ENCODE measurements at places on chromosomes 13 and 19. TPM values are rescaled to one million over a fixed set of nuclear protein-coding genes. Genes with fewer than 3 reads are reported as not detected.

Gene LRRC63
- 1.2 TPM for total RNA-seq

Gene RNF113B
- not detected for total RNA-seq

Gene GNG8
- 3.8 TPM for total RNA-seq

Gene FPR1
- total RNA-seq: 3.6 TPM

Gene FXYD7
- not detected for total RNA-seq

Gene GNA15
- total RNA-seq: 58.5 TPM

Gene SLC17A7
- total RNA-seq: under 0.01 TPM

Gene FOXA3
- 0.05 TPM for total RNA-seq

DNA sequence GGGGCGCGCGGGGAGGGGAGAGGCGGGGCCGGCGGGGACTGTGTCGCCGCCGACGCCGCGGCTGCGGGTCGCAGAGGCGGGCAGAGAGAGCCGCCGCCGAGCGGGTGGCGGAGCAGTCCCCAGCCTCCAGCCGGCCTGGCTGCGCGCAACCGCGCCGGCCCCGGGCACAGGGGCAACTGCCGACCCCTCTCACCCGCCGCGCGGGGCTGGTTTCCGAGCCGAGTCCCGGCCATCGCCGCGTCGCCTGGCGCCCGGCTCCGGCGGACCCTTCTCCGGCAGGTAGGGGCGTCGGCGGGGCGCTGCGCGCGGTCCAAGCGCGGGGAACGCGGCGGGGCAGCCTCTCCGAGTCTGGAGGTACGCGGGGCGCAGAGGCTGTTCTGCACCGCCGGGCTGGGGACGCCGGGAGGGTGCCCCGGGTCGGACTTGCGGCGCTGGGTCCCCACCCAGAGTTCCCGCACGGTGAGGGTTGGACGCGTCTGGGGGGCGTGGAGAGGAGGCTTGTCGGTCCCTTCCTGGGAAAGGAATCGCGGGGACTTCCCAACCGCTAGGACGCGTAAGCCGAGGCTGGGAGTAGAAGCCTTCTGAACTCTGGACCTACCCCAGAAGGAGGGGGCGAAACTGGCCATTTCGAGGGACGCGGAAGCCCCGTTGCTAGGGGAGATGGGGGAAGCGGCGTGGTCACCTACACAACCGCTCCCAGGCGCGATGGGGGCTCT, 133.6 kb upstream of the MYO16 start:
- no peak overlapping the region for H3K4me3 ChIP-seq
- no peak for DNase-seq
- no peaks in the 10 kb centered on the region for H3K4me1 ChIP-seq
- no peaks in the 10 kb centered on the region for H3K36me3 ChIP-seq
- H3K27me3 ChIP-seq: peaks cover 46% of the 10 kb centered on the region
- H3K27ac ChIP-seq: no peak overlapping the region

DNA sequence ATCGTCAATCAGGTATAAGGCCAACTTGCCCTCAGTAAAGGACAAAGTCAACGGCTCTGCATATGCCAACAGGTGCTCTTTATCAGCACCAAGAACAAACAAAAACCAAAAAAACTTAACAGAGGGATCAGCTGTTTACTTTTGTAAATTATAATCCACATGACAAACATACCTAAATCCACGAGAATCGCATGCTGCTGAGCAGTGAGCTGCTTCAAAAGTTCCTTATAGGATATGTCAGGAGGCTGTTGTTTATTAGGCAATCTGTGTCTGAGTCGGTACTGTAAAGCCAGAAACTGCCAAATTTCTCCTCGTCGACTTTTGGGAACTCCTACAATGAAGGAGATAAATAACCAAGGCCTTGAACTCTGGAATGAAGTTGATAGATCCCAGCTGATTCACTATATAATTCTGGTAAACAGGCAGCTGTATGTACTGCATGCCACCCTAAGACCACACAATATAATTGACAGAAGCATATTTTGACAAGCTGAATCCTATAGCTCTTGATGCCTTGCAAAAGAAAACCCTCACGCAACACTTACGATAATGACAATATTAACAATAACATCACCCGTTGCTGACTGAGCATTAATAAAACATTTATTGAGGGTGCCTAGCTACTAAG, 179.8 kb downstream of the TBC1D4 start:
- no peaks in the 10 kb centered on the region for H3K27me3 ChIP-seq
- H3K4me1 ChIP-seq: peaks cover 2% of the 10 kb centered on the region
- H3K36me3 ChIP-seq: peaks cover 3% of the 10 kb centered on the region
- no peak for DNase-seq
- H3K4me3 ChIP-seq: no peak overlapping the region

DNA sequence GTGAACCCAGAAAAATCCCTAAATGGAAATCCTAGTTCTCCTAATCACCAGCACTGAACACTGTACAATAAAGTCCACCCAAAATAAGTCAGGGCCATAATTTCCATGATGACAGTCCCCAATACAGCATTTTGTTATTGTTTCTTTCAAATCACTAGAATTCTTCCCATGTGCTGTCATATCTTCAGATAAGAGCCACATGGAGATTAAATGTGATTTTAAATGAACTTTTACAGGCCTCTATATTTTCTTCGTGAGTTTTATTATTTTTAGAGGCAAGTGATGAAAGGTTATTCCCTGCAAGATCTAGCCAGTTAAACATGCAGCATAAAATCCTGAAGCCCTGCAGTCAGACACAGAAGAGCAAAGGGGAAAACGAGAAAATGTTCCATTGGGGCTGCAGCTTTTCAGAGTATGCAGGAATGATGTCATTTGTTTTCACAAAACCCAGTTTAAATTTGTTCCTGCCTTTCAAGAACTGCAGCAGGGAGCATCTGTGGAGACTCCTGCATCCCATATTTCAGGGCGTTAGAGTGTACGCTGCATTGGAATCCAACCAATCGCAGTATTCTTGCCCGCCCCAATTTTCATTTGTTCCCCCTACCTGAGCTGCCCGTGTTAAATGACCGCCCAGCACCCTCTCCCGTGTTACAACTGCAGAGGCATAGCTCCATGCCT, 167.2 kb upstream of the KLF12 start:
- H3K27ac ChIP-seq: no peak overlapping the region
- no peaks in the 10 kb centered on the region for H3K36me3 ChIP-seq
- H3K4me1 ChIP-seq: no peaks in the 10 kb centered on the region

DNA sequence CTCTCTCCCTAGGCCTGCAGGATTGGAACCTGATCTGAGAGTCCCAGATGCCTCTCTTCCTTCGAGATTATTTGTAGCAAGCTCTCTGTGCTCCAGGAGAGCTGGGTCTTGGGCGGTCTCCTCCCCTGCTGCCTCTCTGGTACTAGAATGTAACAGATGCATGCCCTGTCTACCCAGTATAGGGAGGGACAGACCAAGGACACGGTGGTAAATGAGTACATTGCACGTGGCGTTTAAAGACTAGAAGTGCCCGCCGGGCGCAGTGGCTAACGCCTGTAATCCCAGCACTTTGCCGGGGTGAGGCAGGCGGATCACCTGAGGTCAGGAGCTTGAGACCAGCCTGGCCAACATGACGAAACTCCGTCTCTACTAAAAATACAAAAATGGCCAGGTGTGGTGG, 11.7 kb downstream of the SLC27A1 start:
- no peak for DNase-seq
- H3K4me1 ChIP-seq: no peaks in the 10 kb centered on the region
- no peaks in the 10 kb centered on the region for H3K36me3 ChIP-seq
- no peak overlapping the region for H3K27ac ChIP-seq
- H3K4me3 ChIP-seq: no peak overlapping the region

GRCh38 chr19:55227241-55228014, 1.1 kb downstream of the TMEM86B start:
- H3K4me1 ChIP-seq: no peaks in the 10 kb centered on the region
- DNase-seq: no peak
- H3K4me3 ChIP-seq: no peak overlapping the region
- no peak overlapping the region for H3K27ac ChIP-seq
- H3K36me3 ChIP-seq: peaks cover 67% of the 10 kb centered on the region
- no peaks in the 10 kb centered on the region for H3K27me3 ChIP-seq

DNA sequence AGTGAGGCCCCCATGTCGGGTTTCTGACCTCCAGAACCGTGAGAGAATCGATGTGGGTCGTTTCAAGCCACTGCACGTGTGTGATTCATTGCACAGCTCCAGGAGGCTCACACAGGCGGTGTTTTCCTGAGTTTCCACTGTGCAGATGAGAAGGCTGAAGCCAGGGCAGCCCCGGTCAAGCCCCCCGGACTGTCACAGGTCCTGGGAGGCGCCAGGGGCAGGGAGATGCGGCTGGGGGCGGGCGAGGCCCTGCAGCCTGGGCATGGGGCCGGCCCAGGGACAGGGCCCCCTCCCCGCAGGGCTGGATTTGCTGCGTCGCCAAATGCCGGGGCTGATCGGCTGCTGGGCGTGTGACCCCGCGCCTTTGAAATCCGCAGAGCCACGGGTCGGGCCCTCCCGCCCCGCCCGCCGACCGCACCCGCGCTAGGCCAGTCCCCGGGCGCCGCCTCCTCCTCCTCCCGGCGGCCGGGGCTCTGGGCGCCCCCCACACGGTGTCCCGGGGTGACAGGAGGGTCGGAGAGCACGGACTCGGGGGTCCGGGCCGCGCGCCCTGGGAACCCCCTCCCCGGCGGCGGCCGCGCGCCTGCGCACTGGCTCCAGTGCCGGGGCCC, 9.9 kb upstream of the MKNK2 start:
- H3K27me3 ChIP-seq: no peaks in the 10 kb centered on the region
- DNase-seq: no peak
- no peaks in the 10 kb centered on the region for H3K36me3 ChIP-seq
- H3K4me3 ChIP-seq: peak overlapping the region; percentile 79
- peak overlapping the region; percentile 96 for H3K27ac ChIP-seq

DNA sequence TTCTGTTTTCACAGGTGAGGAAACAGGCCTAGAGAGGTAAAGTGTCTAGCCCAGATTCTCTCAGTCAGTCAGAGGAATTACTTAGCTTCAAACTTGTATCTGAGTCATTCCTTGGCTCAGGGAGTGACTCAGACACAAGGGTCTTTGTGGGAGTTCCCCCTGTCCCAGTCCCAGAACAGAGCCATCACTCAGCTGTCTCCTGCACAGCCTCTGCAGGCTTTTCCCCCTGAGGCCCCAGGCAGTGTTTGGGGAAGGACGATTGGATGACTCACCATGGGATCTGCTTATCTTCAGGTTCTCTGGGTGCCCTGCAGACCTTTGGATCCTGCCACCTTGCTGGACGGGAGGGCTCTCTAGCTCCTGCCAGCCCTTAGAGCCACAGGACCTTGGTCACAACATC, 13.2 kb downstream of the ZNF793 start:
- no peak for DNase-seq
- H3K27ac ChIP-seq: no peak overlapping the region
- no peaks in the 10 kb centered on the region for H3K36me3 ChIP-seq
- no peaks in the 10 kb centered on the region for H3K4me1 ChIP-seq

GRCh38 chr19:42596391-42597072, 1.8 kb upstream of the CEACAM8 start:
- H3K27ac ChIP-seq: no peak overlapping the region
- no peaks in the 10 kb centered on the region for H3K4me1 ChIP-seq
- H3K27me3 ChIP-seq: no peaks in the 10 kb centered on the region
- H3K36me3 ChIP-seq: no peaks in the 10 kb centered on the region

- H3K27me3 ChIP-seq: no peaks in the 10 kb centered on the region
- DNase-seq: no peak
- H3K27ac ChIP-seq: no peak overlapping the region
- no peaks in the 10 kb centered on the region for H3K36me3 ChIP-seq
- peaks cover 3% of the 10 kb centered on the region for H3K4me1 ChIP-seq
These were observed 1.6 kb downstream of the ZNF415 start for GRCh38 chr19:53131085-53131590.

- no peak overlapping the region for H3K4me3 ChIP-seq
- no peak overlapping the region for H3K27ac ChIP-seq
- H3K36me3 ChIP-seq: peaks cover 42% of the 10 kb centered on the region
- H3K27me3 ChIP-seq: peaks cover 4% of the 10 kb centered on the region
- no peak for DNase-seq
- H3K4me1 ChIP-seq: peaks cover 15% of the 10 kb centered on the region
These were observed 21.8 kb downstream of the DCAF15 start for GRCh38 chr19:13974073-13974472.

All from thymus (tissue), 14 donors.